ENCODE measurements at places on chromosomes 4 and X. TPM values are rescaled to one million over a fixed set of nuclear protein-coding genes. Genes with fewer than 3 reads are reported as not detected.

DIPK2B gene
- total RNA-seq = not detected

BANK1 gene
- total RNA-seq = 0.49 TPM

SNCA gene
- 4.2 TPM for total RNA-seq

P2RY8 gene
- not detected for total RNA-seq
